ENCODE measurements at places on chromosomes 7 and 10. TPM values are rescaled to one million over a fixed set of nuclear protein-coding genes. Genes with fewer than 3 reads are reported as not detected.

DNA sequence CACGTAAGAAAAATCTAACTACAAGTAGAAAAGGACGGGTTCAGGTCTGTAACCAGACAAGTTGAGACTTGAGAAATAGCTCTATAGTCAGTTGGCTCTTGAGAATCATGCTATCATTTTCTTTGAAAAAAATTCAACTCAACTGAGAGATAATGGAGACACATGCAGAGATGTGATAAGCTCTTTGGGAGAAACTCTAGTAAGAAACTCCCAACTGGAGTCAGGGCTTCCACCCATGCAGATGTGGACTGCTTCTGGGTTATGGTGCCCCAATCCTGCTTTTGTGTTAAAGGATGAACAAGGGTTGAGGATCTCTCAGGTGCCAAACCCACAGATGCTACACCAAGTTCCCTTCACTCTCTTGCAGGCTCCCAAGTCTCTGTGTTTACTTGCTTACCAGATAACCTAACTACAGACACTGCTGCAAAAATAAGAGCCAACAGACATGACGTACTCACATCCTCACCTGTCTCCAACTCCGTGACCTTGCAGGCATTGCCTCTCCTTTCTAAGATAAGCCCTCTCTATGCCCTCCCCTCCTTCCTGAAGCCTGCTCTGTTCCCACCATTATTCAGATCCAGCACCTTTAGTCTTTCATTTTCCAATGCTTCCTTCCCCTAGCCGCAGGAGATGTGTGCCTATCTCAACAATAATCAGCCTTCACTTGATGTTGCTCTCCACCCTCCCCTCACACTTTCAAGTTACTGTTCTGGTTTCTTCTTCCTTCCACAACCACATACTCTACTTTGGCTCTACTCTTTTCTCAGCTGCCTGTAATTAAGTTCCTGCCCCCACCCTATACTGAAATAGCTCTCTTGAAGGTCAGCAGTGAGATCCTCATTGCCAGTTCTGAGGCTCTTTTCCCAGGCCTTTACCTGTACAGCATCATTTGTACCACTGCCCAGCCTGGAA lies 130.0 kb downstream of the ICA1 start:
- no peaks in the 10 kb centered on the region for H3K36me3 ChIP-seq
- H3K27me3 ChIP-seq = no peaks in the 10 kb centered on the region
- no peak for DNase-seq

- H3K27me3 ChIP-seq = no peaks in the 10 kb centered on the region
- peak; percentile 99 for DNase-seq
- no peaks in the 10 kb centered on the region for H3K36me3 ChIP-seq
- peak overlapping the region; percentile 99 for H3K27ac ChIP-seq
- H3K4me3 ChIP-seq = peak overlapping the region; percentile 79
- peaks cover 18% of the 10 kb centered on the region for H3K4me1 ChIP-seq
These were observed 528 bp upstream of the TNRC18 start for GRCh38 chr7:5423976-5424748.

CPA4 gene
- total RNA-seq = not detected

DNA sequence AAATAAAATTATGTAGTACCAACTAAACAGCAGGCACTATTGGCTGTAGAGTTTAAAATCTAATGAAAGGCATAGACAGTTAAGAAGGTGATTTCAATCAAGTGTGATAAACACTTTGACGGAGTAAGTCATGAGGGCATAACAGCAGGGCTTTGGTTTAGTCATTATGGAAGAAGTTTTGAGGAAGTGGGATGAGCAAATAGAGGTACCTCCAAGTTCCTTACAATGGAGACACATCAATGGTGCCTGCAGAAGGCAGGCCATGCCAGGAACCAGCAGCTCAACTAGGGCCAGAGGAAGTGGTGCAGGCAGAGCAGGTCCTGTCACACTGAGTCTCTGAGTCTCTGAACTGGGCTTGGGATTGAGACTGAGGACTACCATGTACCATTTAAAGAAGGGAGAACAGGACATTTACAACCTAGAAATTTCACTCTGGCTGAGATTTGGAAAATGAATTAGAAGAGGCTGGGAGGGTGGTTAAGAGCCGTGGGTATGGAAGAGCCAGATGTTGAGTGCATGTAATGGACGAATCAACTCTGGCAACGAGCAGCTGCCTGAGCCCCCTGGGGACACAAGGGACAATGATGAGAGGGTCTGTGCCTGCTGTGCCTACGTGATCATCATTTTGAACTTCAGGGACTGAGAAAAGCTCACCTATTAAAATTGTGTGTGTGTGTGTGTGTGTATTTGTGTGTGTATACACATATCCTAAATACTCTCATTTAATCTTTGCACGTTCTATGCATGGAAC lies 208.7 kb upstream of the POM121L12 start:
- H3K4me3 ChIP-seq = no peak overlapping the region
- no peak overlapping the region for H3K27ac ChIP-seq
- no peaks in the 10 kb centered on the region for H3K36me3 ChIP-seq
- no peaks in the 10 kb centered on the region for H3K4me1 ChIP-seq

C10orf53 gene
- total RNA-seq = not detected

GCK gene
- total RNA-seq = not detected

GRCh38 chr7:56097700-56098099 lies 4.9 kb upstream of the PHKG1 start:
- H3K27ac ChIP-seq = no peak overlapping the region
- no peaks in the 10 kb centered on the region for H3K4me1 ChIP-seq
- H3K4me3 ChIP-seq = no peak overlapping the region
- DNase-seq = no peak
- H3K36me3 ChIP-seq = peaks cover 36% of the 10 kb centered on the region
- no peaks in the 10 kb centered on the region for H3K27me3 ChIP-seq

DNA sequence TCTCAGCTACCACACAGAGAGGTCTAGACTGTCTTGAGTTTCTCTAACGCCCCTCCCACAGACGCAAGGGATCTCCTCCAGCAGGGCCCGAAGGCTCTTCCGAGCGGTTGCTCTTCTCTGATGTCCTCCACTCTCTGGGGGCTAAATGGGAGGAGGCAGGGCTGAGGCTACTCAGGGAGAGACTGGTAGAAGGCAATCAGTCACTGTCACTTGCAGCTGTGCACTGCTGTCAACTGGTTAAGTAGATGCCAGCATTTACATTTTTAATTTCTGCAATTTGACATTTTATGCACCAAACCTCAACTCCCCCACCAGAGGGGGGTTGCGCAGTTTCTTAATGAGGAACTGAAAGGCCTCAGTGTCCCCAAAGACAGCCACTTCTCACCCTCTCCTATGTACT lies 442.8 kb downstream of the PLXNA4 start:
- no peak for DNase-seq
- H3K4me3 ChIP-seq = no peak overlapping the region
- H3K27me3 ChIP-seq = no peaks in the 10 kb centered on the region
- no peaks in the 10 kb centered on the region for H3K36me3 ChIP-seq
- H3K4me1 ChIP-seq = no peaks in the 10 kb centered on the region

GRCh38 chr10:63478564-63478963 lies 12.8 kb upstream of the JMJD1C start:
- H3K27ac ChIP-seq = no peak overlapping the region
- H3K4me1 ChIP-seq = peaks cover 43% of the 10 kb centered on the region
- H3K27me3 ChIP-seq = no peaks in the 10 kb centered on the region
- no peaks in the 10 kb centered on the region for H3K36me3 ChIP-seq

- H3K4me3 ChIP-seq = no peak overlapping the region
- H3K4me1 ChIP-seq = peaks cover 57% of the 10 kb centered on the region
These were observed 91.3 kb upstream of the ANK3 start for GRCh38 chr10:60480865-60481563.

DNA sequence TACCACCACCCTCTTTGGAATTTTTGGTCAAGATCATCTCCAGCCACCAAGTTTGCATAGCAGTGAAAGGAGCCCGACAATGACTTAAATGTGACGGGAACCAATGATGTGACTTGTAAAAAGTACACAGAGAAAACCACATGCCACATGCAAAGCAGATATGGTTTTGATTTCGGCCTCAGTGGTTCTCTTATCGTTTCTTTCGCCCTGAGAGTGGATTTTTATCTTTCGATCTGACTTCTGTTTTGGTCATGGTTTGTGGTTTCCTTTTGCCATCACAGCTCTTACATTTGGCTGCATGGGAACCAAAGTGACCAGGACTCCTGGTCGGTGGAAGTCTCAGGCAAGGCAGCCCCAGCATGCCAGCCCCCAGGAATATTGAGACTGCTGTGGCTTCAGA lies 31.5 kb downstream of the TCF7L2 start:
- no peak overlapping the region for H3K27ac ChIP-seq
- peaks cover 31% of the 10 kb centered on the region for H3K4me1 ChIP-seq
- no peaks in the 10 kb centered on the region for H3K27me3 ChIP-seq
- no peak for DNase-seq

GRCh38 chr7:732094-732541 lies 5.0 kb upstream of the PRKAR1B start:
- H3K36me3 ChIP-seq = peaks cover 48% of the 10 kb centered on the region
- no peaks in the 10 kb centered on the region for H3K4me1 ChIP-seq
- no peak for DNase-seq
- no peaks in the 10 kb centered on the region for H3K27me3 ChIP-seq

AGR3 gene
- not detected for total RNA-seq

DNA sequence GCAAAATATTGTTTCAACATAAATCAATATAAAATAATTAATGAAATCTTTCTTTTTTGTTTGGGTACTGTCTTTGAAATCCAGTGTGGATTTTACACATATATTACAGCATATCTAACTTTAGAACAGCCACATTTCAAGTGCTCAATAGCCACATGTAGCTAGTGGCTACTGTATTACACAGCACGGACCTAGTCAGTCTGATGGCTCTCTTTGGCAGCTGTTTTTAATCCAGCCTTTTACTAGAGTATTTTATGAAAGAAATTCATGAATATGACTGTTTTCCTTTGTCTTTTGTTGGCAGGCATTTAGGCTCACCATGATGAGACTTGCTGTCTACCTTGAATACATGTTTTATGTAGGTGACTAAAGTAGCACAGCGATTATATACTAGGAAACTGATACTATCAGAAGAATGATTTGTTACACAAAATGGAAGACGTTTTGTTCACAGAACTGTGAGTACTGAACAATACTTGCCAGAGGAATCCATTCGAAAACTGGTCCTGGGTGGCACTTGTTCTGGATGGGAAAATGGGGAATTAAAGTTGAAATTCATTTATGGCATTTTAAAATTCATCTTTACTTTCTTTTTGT lies 386.7 kb downstream of the PHTF2 start:
- no peak for DNase-seq
- H3K4me3 ChIP-seq = no peak overlapping the region
- no peaks in the 10 kb centered on the region for H3K36me3 ChIP-seq
- no peaks in the 10 kb centered on the region for H3K4me1 ChIP-seq

FHIP2A gene
- 14.4 TPM for total RNA-seq

GRCh38 chr7:87159538-87159937 lies 7.3 kb downstream of the DMTF1 start:
- H3K36me3 ChIP-seq = peaks cover 27% of the 10 kb centered on the region
- H3K27me3 ChIP-seq = no peaks in the 10 kb centered on the region
- H3K27ac ChIP-seq = no peak overlapping the region

ZNF655 gene
- total RNA-seq = 60.6 TPM

DNA sequence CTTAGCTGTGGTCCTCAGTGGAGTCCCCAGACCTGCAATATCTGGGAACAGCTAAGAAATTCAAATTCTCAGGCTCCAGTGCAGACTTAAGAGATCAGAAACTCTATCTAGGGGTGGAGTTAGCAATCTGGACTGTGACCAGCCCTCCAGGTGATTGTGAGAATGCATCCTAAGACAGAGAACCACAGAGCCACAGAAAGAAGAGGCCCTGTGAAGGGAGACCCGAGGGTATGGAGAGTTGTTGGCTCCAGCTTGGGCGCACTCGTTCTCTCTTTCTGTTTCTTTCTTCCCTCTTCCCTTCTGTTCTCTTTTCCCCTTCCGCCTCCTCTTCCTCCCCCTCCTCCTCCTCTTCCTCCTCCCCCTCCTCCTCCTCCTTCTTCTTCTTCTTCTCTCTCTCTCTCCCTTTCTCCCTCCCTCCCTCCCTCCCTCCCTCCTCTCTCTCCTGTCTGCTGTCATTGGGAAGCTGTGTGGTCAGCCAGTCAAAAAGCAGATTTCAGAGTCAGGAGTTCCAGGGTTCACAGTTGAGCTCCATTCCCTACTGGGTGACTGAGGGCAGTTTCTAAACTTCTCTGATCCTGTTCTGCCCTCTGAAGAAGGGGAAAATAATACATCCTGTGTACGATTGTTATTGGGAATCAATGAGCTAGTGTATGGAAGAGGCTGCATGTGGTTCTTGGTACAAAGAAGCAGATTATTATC lies 62.1 kb upstream of the STEAP1B start:
- H3K4me3 ChIP-seq = no peak overlapping the region
- H3K4me1 ChIP-seq = no peaks in the 10 kb centered on the region
- DNase-seq = no peak
- no peaks in the 10 kb centered on the region for H3K36me3 ChIP-seq
- H3K27me3 ChIP-seq = no peaks in the 10 kb centered on the region

LBX1 gene
- total RNA-seq = not detected

- peak overlapping the region; percentile 40 for H3K27ac ChIP-seq
- peaks cover 39% of the 10 kb centered on the region for H3K4me1 ChIP-seq
- peak; percentile 65 for DNase-seq
- H3K27me3 ChIP-seq = no peaks in the 10 kb centered on the region
These were observed 91.2 kb downstream of the ZNF22 start for GRCh38 chr10:45091968-45092367.

Data from A673 (cell line).